ENCODE measurements at places on chromosomes 2 and 18.

DNA sequence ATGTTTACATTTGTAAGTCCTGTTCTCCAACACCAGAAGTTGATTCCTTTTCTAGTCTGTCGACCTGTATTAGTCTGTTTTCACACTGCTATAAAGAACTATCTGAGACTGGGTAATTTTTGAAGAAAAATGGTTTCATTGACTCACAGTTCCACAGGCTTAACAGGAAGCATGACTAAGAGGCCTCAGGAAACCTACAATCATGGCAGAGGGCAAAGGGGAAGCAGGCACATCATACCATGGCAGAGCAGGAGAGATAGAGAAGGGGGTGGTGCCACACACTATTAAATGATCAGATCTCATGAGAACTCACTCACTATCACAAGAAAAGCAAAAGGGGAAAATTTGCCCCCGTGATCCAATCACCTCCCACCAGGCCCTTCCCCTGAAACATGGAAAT lies 112.8 kb upstream of the MAP3K20 start:
- no peak for DNase-seq
- H3K36me3 ChIP-seq, result no peaks in the 10 kb centered on the region
- H3K27ac ChIP-seq, result no peak overlapping the region

GRCh38 chr2:69724540-69725159 lies 17.3 kb upstream of the ANXA4 start:
- DNase-seq, result peak; percentile 89
- peak overlapping the region; percentile 9 for H3K4me3 ChIP-seq
- H3K27me3 ChIP-seq, result no peaks in the 10 kb centered on the region
- no peaks in the 10 kb centered on the region for H3K36me3 ChIP-seq
- H3K4me1 ChIP-seq, result peaks cover 3% of the 10 kb centered on the region

DNA sequence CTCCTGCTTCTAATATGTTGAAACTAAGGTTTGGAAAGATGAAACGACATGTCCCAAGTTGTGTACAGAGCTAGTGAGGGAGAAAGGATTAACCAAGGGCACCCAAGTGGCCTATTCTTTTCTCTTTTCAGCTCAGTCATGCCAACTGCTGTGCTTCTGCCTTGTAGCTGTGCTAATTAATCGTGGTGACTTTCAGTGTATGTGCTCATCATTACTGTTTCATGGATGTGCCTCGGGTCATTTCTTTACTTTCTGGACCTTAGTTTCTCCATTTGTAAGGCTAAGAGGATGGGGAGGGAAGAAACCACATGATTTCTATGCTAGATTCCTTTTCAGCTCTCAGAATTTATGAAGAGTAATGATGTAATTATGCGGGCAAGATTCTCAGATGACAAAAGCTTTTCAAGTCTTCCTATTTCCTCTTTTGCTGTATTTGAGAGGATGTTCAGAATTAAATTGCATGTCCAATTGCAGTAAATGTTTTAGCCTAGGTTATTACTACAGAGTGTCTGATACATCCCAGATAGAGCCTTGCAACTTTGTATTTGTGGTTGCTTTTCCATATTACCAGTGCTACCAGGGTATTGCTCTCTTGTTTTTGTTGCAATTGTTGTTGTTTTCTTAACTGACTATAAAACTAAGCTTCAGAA lies 621.2 kb downstream of the CNTNAP5 start:
- H3K27me3 ChIP-seq, result no peaks in the 10 kb centered on the region
- DNase-seq, result no peak
- H3K4me1 ChIP-seq, result no peaks in the 10 kb centered on the region
- H3K36me3 ChIP-seq, result no peaks in the 10 kb centered on the region

GRCh38 chr18:48786455-48787202 lies 164.1 kb downstream of the SMAD7 start:
- DNase-seq, result no peak
- peaks cover 44% of the 10 kb centered on the region for H3K4me1 ChIP-seq
- H3K27ac ChIP-seq, result no peak overlapping the region
- H3K4me3 ChIP-seq, result no peak overlapping the region
- H3K36me3 ChIP-seq, result peaks cover 27% of the 10 kb centered on the region

DNA sequence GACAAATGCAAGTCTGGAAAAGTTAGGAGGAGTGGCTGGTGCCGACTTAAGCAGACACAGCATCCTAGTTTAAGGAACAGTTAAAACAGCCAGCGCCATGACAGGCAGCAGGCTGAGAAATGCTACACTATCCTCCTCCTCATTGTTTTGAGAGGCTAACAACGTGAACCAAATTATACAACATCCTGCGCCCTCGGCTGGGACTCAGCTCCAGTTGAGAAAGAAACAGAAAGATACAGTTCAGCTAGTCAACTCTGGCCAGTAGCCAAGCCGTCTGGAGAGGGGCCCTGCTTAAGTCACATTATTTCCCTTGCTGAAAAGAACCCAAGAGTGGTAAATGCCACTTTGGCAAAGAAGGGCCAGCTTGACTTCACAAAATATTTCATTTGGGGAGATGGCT lies 90.2 kb downstream of the BCL11A start:
- H3K36me3 ChIP-seq, result no peaks in the 10 kb centered on the region
- DNase-seq, result peak; percentile 66
- H3K27me3 ChIP-seq, result no peaks in the 10 kb centered on the region
- no peak overlapping the region for H3K27ac ChIP-seq
- peaks cover 6% of the 10 kb centered on the region for H3K4me1 ChIP-seq

- no peak overlapping the region for H3K4me3 ChIP-seq
- H3K27me3 ChIP-seq, result no peaks in the 10 kb centered on the region
- no peaks in the 10 kb centered on the region for H3K36me3 ChIP-seq
- no peak overlapping the region for H3K27ac ChIP-seq
- no peaks in the 10 kb centered on the region for H3K4me1 ChIP-seq
Observed at GRCh38 chr2:138122891-138123290, 158.6 kb downstream of the HNMT start.

DNA sequence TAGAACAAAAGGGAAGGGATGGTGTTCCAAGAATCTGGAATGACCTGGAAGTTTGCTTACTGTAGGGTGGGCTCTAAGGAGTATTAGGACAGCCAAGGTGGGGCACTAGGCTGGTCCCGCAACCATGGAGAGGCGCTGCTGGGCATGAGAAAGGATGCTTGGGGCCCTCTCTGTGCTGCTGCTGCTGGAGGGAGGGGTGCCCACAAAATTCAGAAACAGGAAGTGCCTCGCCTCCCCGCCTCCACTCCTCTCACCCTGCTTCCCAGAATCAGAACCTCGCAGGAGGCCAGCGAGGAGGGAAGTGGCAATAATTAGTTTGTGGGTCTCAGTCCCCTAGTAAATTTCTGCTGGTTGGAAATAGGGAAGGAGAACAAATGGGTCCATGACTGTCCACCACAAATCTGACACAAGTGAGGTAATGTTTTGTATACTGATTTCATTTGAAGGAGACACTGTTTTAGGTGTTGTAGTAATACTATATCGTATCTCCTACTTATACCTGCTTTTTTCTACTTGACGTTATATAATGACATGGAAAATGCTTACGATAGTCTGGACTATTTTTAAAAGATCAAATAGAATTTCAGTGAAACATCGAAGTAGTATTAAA lies 7.9 kb upstream of the PDCL3 start:
- no peak overlapping the region for H3K4me3 ChIP-seq
- H3K4me1 ChIP-seq, result no peaks in the 10 kb centered on the region
- no peaks in the 10 kb centered on the region for H3K27me3 ChIP-seq
- no peaks in the 10 kb centered on the region for H3K36me3 ChIP-seq
- H3K27ac ChIP-seq, result no peak overlapping the region

DNA sequence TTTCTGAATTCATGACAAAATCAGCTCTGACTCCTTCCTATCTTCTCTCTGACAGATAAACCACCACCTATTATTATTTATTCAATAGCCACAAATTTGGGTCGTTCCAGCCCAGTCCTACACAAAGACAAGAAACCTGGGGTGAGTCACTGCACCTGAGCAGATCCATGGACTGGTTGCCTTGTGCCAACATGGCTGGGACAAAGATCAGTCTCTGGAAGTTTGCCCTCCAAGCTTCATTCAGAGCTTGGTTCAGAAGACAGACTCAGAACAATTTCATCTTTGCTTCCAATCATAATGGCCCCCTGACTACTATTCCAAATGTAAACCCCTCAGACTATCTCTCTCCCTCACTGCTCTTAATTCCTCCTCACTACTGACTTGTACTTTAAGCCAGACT lies 9.6 kb upstream of the EXOC6B start:
- no peaks in the 10 kb centered on the region for H3K36me3 ChIP-seq
- H3K4me3 ChIP-seq, result no peak overlapping the region
- DNase-seq, result no peak
- H3K27ac ChIP-seq, result no peak overlapping the region

- H3K27me3 ChIP-seq, result peaks cover 3% of the 10 kb centered on the region
- no peak for DNase-seq
- H3K36me3 ChIP-seq, result no peaks in the 10 kb centered on the region
- H3K4me1 ChIP-seq, result no peaks in the 10 kb centered on the region
Observed at GRCh38 chr2:7437141-7437540, 519.9 kb downstream of the RNF144A start.

- no peak for DNase-seq
- H3K4me3 ChIP-seq, result no peak overlapping the region
- no peaks in the 10 kb centered on the region for H3K27me3 ChIP-seq
- no peaks in the 10 kb centered on the region for H3K36me3 ChIP-seq
Observed at GRCh38 chr2:226227341-226227740, 572.3 kb downstream of the IRS1 start.

- H3K27me3 ChIP-seq, result no peaks in the 10 kb centered on the region
- no peaks in the 10 kb centered on the region for H3K4me1 ChIP-seq
- no peak overlapping the region for H3K4me3 ChIP-seq
- no peaks in the 10 kb centered on the region for H3K36me3 ChIP-seq
- no peak overlapping the region for H3K27ac ChIP-seq
Observed at GRCh38 chr18:22726469-22726868, 206.7 kb upstream of the RBBP8 start.

DNA sequence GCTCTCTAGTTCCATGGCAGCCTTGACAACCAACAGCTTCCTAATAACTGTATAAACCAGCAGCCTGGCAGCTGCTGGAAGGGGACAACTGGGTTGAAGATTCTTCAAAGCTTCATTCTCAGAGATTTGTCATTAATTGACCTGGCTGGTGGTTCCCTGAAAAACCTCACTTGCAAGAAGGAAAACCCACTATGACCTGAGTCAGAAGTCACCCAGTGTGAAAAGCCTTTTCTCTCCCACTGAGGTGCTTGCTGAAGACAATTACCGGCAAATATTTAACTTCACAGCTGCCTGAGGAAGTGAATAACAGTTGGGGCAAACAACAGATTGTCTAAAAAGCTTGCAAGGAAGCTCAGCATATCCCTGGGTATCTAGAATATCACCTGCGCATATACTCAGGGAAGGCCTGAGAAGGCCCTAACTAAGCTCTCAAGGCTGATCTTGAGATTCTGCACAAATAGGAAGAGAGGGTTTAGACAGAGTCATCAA lies 49.9 kb downstream of the CRACDL start:
- no peaks in the 10 kb centered on the region for H3K36me3 ChIP-seq
- no peak for DNase-seq
- H3K27ac ChIP-seq, result no peak overlapping the region
- no peaks in the 10 kb centered on the region for H3K4me1 ChIP-seq

- no peak overlapping the region for H3K27ac ChIP-seq
- H3K4me3 ChIP-seq, result no peak overlapping the region
- H3K27me3 ChIP-seq, result no peaks in the 10 kb centered on the region
- DNase-seq, result no peak
- no peaks in the 10 kb centered on the region for H3K36me3 ChIP-seq
Observed at GRCh38 chr18:59960272-59960671, 60.5 kb downstream of the PMAIP1 start.

- no peaks in the 10 kb centered on the region for H3K27me3 ChIP-seq
- no peak overlapping the region for H3K27ac ChIP-seq
- H3K4me3 ChIP-seq, result no peak overlapping the region
- peak; percentile 42 for DNase-seq
- H3K36me3 ChIP-seq, result no peaks in the 10 kb centered on the region
Observed at GRCh38 chr18:62814132-62814759, 98.9 kb downstream of the PHLPP1 start.

- H3K4me3 ChIP-seq, result no peak overlapping the region
- peaks cover 2% of the 10 kb centered on the region for H3K4me1 ChIP-seq
- H3K27ac ChIP-seq, result no peak overlapping the region
- no peaks in the 10 kb centered on the region for H3K27me3 ChIP-seq
- H3K36me3 ChIP-seq, result no peaks in the 10 kb centered on the region
Observed at GRCh38 chr2:172372436-172372835, 55.0 kb upstream of the ITGA6 start.

GRCh38 chr18:7807936-7808453 lies 240.9 kb downstream of the PTPRM start:
- no peak for DNase-seq
- H3K27me3 ChIP-seq, result no peaks in the 10 kb centered on the region
- no peak overlapping the region for H3K4me3 ChIP-seq
- H3K27ac ChIP-seq, result no peak overlapping the region
- peaks cover 2% of the 10 kb centered on the region for H3K4me1 ChIP-seq

GRCh38 chr2:207836521-207837133 lies 66.9 kb upstream of the FZD5 start:
- H3K27me3 ChIP-seq, result no peaks in the 10 kb centered on the region
- H3K36me3 ChIP-seq, result no peaks in the 10 kb centered on the region
- peak; percentile 69 for DNase-seq
- no peak overlapping the region for H3K27ac ChIP-seq
- no peak overlapping the region for H3K4me3 ChIP-seq

GRCh38 chr2:219499058-219499307 lies 292 bp downstream of the GMPPA start:
- peaks cover 73% of the 10 kb centered on the region for H3K4me1 ChIP-seq
- no peak for DNase-seq
- peaks cover 39% of the 10 kb centered on the region for H3K27me3 ChIP-seq
- H3K27ac ChIP-seq, result peak overlapping the region; percentile 98
